ENCODE measurements at places on chromosomes 12 and 14.

- peak; percentile 62 for DNase-seq
Observed at GRCh38 chr12:85029456-85029855, 6.6 kb downstream of the TSPAN19 start.

DNA sequence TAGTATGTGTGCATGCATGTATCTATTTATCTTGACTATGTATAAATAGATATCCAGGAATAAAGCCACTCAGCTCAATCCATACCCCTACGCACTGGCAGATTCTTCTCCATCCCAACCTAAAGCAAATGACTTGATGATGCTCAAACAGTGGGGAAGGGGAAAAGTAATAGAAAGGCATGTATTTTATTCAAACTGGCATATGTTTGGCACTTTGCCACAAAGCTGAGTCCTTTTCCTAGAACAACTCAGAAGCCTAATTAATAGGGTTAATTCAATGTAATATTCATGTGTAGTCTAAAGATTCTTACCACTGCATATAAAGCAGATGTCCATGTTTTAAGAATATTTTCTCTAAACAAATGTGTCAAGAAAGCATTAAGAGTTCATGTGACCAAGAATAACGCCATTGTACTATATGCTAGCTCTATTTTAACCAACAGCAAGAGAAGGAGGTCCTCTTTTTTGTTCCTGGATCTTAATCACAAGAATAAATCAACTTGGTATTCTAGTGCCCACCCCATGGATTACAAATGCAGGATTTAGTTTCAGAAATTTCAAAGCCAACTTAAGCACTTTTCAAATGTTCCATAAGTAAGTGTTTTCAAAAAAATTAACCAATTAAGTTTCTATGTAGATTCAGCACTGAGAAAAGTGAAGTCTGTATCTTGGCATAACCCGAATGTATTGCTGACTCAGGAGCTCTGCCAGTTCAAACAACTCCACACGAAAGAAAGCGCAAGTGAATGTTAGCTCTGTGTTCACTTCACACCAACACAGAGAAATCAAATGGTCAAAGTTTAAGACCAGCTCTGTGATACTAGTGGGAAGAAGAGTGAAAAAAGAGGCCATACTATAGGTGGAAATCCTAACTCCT, 233.6 kb downstream of the MED13L start:
- DNase-seq, result no peak

GRCh38 chr12:130424858-130425697, 87.4 kb downstream of the PIWIL1 start:
- DNase-seq, result no peak

DNA sequence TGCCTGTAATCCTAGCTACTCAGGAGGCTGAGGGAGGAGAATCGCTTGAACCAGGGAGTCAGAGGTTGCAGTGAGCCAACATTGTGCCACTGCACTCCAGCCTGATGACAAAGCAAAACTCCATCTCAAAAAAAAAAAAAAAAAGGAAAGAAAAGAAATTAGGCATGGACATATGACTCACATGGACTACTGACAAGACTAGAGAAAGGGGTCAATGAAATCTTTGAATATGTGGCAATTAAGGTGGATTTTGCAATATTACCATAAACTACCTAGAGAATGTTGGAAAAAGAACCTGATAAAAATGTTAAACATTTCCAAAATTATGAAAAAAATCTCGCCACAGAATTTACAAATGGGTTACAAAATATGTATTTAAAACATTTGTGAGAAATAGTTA, 873.6 kb downstream of the C12orf50 start:
- no peak for DNase-seq

DNA sequence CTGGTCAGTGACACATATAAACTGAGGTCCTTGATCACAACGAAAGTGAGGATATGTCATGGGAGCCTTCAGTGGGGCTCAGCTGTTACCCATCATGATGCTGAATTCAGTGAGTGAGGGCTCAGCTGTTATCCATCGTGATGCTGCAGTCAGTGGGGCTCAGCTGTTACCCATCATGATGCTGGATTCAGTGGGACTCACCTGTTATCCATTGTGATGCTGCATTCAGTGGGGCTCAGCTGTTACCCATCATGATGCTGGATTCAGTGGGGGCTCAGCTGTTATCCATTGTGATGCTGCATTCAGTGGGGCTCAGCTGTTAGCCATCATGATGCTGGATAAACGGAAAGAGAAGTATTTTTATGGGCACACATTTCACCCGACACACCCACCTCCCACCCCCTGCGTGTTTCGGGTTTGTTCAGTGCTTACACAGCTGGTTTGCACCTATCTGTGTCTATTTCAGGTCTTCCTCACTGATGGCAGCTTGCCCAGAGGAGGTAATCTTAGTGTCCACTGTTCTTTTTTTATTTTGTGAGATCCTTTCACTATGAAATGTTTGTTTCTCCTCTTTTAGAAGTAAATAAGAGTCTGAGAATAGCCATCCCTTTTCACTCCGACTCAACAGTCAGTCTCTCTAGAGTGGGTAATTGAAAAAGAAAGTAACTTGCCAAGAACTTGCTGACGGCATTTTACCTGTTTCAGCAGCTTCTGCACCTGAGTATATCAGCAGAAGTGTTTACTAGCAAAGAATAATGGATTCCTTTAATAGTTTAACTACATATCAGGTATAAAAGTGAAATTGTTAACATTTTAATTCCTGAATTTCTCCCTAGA, 183.0 kb downstream of the ERC1 start:
- no peak for DNase-seq

DNA sequence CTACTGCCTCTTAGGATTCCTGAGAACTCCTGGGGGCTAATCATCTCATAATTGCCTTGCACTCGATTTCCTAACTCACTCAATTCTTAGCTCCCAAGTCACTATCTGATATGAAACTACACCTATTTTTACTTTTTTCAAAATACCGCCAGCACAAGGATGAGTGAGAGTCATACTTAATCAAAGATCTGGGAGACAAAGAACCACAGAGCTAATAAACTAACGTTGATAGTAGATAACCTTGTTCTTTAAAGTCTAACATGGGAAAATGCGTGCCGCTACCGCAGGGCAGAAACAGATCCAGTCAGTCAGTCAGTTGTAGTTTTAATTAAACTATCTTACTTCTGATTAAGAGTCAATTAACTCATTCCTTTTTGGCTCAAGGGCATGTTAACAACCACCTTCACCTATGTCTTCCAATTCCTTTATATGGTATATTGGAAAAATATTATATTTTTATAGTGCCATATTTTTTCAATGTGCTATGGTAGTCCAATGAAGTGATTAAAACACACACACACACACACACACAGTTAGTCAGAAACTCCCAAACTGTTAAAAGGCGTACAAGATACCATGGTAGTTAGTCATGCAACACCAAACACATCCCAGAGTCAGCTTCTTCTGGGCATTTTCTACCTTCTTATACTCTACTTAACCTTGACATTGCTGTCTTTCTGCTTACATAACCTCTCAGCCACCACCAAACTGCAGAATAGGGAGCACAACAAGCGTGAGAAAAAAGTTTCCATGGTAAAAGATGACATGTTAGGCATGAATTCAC, 114.0 kb downstream of the KLHL28 start:
- DNase-seq, result no peak

DNA sequence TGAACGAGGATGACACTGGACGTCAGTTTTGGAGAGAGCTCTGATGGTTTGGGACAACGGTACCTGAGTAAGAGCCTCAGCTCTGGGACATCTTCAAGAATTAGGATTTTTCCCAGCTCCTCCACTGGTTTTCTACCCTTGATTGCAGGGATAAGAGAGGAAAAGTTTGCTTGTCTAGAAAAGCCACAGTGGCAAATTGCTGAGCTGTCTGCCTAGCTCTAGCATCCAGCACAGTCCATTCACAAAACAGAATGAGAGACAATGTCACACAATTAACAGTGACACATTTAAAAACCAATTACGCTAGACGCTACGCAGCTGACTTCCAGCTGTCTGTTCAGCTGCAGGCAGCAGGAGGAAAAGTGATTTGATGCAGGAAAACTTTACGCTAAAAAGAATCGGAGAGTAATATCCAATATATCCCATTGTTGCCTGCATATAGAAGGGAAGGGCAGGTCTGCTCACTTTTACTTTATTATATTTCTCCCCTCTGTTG, 168.1 kb upstream of the PRICKLE1 start:
- no peak for DNase-seq

DNA sequence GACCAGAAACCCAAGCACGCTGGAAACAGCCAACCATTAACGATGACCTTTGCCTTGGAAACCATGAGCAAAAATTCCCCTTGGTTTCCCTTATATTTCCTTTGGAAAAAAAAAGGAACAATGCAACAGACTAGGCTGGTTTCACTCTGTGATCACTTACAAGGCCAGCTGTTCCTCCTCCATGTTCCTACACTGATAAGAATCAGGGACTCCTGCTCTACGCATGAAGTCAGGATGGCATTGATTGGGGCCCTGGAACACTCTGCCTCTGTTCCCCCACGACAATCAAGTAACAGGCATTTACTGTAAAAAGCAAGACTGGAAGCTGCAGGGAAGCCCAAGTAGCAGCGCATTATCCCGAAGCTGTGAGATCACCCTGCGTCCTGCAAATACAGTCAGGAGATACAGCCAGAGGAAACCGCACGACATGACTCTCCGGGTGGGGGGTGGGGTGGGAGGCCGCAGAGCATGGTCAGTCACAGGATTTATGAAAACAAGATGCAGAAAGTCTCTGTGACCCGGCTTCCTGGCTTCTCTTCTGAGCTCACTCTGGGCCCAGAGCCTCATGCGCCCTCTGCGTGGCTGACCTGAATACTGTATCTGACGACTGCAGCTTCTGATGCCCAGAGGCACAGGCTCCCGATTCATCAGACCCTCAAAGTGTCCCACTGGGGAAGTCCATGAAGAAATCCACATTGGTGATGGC, 31.1 kb downstream of the SSH1 start:
- peak; percentile 82 for DNase-seq

DNA sequence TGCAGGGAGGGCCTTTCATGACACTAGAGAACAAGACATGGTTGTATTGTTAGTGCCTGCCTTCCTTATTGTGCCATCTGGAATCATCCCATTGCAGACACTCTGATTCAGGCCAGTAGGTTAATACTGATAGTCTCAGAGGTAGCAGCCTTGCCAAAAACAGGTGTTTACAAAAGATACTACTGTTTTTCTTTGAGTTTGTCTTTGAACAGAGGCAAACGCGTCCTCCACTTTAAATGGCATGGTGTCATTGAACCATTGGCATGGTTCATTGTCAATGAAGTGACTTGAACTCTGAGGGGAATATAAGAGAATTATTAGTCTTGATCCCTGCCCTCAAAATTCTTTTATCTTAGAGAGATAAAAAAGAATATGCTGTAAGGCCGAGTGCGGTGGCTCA, 4.2 kb downstream of the FNTB start:
- no peak for DNase-seq

DNA sequence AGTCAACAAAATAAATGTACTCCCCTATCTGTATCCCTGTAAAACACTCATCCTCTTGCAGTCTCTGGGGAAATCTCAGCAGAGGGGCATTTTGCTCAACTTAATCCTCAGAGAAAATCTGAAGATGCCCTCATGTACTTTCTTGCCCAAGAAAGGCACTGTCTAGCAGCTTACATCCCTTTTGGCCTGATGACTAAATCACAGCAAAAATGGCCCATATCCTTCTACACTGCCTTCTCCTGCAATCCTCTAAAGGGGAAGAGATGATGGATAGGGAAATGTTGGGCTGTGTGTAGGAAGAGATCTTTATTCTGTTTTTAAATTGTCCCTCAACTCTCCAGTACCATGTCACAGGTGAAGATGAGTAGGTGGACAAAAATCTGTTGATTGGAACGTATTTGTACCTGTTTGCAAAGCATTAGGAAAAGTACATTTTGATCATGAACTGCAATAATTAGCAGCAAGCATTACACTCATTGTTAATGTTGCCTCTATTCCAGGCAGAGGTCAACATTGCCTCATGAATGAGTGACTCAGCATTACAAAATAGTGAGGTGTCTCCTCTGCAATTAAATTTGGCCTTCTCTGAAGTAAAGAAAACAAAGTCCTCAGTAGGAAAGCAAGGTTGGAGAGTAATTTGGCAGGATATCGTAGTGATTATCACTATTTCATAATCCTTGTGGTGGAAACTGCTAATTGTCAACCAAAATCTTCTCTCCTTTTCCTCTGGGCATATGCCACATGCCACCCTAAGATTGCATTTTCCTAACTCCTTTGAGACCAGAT, 172.4 kb upstream of the CAND1 start:
- no peak for DNase-seq

GRCh38 chr14:92663049-92663448, 85.4 kb downstream of the LGMN start:
- no peak for DNase-seq

GRCh38 chr12:122820838-122821271, 14.4 kb upstream of the HIP1R start:
- DNase-seq, result no peak

GRCh38 chr14:84785996-84786395, 743.9 kb upstream of the FLRT2 start:
- no peak for DNase-seq

- DNase-seq, result peak; percentile 76
Observed at GRCh38 chr14:99628887-99629618, 15.9 kb upstream of the HHIPL1 start.

Measured in suppressor macrophage (primary cell).